HFFc6 (cell line): ENCODE measurements at places on chromosomes 2 and 18. TPM values are rescaled to one million over a fixed set of nuclear protein-coding genes. Genes with fewer than 3 reads are reported as not detected.

GRCh38 chr2:162370931-162371330 is 27.0 kb downstream of the GCA start:
- DNase-seq: no peak

- no peak for DNase-seq
Measured at GRCh38 chr2:172889768-172890430, 154.3 kb downstream of the RAPGEF4 start.

Gene DSC3
- not detected in 3 replicates for total RNA-seq

DNA sequence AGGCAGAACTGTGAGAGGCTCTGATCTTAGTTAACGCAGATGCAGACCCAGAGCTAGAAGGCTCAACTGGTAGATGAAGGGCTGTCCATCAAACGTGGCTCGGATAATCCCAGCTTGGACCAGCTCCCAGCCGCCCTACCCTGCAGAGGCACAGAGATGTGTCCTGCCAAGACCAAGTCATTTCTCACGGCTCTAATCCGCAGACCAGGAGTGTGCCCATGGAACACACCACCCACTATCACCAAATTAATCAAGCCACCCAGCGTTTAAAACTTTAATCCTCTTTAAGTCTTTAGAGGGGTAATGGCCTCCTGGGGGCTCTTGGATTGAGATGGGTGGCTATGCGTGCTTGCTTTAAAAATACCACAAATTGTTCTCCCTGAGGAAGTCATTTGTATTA is 17.5 kb downstream of the LYPD1 start:
- DNase-seq: no peak

- DNase-seq: no peak
Measured at GRCh38 chr2:66057844-66058243, 377.1 kb upstream of the MEIS1 start.

DNA sequence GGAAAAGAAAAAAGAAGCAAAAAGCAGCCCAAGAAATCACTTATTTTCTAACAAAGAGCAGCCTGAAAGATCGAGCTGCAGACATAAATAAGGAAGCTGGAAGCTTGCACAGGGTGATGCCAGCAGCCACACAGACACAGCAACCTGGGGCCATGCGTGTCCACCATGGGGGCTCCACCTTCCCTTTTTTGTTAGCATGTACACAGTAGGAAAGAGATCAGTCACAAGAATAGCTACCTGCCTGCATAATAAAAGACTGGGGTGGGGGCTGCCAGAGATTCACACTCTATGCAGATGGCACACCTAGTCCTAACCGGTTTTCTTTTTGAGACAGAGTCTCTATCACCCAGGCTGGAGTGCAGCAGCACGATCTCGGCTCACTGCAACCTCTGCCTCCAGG is 2.9 kb upstream of the CNOT11 start:
- no peak for DNase-seq

DNA sequence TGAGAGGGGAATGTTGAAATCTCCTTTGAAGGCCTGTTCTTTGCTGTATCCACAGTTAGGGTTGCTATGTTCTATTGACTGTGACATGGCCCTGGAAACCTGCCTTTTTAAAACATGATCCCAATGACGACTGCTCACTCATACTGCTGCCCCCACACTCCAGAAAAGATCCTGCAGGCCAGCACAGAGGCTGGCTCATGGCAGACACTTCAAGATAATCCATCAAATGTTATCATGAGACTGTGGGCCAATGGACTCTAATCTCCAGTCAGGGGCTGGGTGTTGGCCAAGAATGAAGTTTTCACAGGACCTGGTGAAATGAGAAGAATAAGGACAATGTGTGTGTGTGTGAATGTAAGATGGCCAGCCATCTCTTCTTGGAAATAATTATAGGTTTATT is 59.0 kb upstream of the THOC1 start:
- DNase-seq: no peak

DNA sequence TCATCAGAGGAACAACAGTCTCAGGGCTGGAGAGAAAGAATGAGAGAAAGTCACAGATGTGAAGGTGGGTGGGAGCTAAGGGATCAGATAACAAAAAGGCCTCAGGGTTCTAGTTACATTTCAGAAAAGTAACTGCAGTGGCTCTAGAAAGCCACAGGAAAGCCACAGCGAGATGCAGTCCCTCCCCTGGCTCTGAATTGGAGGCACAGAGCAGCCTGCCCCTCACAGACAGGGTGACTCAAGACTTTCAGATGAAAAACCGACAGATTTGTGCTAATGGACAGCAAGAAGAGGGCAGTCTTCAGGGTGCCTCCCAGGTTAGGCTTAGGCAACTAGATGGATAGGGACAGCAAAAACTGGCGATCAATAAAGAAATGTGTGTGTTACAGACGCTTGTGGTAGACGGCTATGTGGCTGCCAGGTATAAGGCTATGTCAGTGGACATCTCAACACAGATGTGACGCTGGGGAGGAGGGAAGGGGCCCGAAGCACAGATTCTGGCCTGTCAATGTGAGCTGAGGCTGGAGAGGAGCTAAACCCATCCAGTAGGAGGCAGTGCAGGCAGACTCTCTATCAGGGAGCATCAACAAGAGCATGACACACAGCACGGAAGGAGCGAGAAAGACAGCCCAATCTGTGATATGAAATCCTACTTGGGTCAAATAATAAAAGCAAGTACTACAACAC is 26.2 kb downstream of the UNC50 start:
- DNase-seq: no peak

DNA sequence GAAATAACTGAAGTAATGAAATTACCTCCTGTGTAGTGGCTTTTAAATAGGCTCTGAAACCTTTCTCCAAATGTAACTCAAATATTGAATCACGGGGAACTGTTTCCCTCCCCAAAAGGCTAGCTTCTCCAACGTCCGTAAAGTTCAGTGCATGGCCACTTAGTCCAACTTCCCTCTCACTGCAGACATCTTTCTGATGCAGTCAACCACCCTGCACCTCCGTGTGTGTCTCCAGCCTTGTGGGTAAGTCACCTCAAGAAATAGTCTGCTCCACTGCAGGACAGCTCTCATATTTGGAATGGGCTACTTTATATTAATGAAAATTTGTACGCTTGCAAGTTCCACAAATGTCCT is 152.5 kb upstream of the CYRIA start:
- no peak for DNase-seq

Gene CYS1
- 0.24 to 1.7 TPM (median 0.60 TPM) in 3 replicates for total RNA-seq

Gene SPC25
- 10.5 and 19.8 TPM in 2 replicates for total RNA-seq

Gene RAX
- total RNA-seq: not detected in 3 replicates

GRCh38 chr18:58813105-58813504 is 51.6 kb upstream of the ZNF532 start:
- DNase-seq: no peak

Gene KCNK3
- total RNA-seq: not detected in 3 replicates

- DNase-seq: no peak
Measured at GRCh38 chr2:167856190-167856589, 391.2 kb downstream of the STK39 start.

GRCh38 chr2:216486271-216486670 is 12.4 kb upstream of the RPL37A start:
- DNase-seq: no peak

DNA sequence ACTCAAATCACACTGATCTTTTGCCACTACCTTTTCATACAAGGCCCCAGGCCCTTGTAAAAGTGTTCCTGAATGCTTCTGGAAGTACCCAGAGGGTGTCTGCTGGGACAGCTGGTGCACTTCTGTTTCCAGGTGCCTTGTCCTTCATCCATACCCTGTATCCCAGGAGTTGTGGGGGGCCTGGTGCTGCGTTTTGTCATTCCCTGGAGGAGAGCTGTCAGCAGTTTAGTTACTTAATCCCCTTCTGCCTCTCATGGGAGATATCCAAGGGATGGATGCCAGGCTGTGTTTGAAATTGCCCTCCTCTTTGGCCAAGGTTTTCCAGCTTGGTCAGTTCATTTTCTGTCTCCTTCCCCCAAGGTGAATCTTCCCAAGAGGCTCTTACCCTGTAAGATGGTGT is 158.3 kb downstream of the WDSUB1 start:
- no peak for DNase-seq

DNA sequence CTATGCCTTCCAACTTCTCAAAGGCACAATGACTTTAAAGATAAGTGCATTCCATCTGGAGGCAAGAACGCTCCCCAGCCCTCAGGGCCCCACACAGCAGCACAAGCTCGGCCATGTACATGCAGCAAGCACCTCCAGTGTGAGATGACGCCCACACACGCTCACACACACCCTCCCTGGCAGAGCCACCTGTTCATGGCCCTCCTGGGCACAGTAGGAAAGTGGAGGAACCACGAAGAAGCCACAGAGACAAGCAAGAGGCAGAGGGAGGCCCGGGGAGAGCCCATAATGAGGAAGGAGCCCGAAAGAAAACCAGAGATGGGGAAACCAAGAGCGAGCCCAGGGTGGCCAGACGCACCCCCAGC is 21.7 kb downstream of the BIN1 start:
- DNase-seq: peak; percentile 25

DNA sequence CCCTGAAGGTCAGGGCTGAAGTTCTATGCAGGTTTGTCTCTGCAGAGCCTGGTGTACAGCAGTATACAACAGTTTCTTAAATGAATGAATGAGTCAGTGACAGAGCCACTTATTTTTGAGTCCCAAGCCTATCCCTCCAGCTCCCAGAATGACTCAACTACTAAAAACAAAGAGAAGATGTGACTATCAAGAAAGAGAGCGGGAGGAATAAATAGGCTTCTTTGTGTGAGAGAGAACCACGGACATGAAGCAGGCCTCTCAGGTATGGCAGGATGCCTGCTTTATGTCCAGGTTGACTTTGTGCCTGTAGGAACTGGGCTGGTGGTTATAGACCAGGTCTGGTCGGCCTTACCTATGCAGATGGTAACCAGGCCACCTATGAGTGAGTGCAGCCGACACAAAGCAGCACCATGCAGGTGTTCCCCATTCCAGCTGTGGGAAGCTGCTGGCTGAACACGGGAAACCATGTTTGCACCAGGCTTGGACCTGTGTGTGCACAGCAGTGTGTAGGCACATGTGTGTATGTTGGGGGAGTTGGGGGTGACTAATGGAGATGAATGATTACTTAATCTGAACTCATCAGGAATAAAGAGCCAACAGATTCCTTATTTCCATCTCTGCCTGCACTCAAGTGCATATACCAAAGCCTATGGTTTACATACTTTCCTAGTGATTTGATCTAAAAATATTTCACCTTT is 171.0 kb downstream of the OSR1 start:
- peak; percentile 62 for DNase-seq

Gene PDE1A
- total RNA-seq: 3.4 to 5.6 TPM (median 5.5 TPM) in 3 replicates

Gene ANKRD62
- not detected in 3 replicates for total RNA-seq

DNA sequence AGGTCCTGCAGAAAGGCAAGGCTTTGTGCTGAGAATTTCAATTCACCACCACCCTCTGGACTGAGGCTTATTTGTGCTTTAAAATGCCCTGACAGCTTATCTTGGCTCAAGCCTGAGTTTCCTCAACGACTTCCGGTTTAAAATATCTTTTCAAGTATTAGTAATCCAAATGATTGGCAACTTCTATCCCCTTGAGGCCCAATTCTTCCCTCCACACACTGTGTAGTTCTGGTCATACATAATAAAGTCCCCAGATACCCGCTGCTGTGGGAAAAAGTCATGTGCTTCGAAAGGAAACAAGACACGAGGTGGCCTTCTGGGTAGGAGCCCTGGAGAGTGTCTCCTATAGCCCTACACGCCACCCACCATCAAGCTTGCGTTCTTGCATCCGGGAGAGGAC is 393.4 kb downstream of the ALK start:
- no peak for DNase-seq

DNA sequence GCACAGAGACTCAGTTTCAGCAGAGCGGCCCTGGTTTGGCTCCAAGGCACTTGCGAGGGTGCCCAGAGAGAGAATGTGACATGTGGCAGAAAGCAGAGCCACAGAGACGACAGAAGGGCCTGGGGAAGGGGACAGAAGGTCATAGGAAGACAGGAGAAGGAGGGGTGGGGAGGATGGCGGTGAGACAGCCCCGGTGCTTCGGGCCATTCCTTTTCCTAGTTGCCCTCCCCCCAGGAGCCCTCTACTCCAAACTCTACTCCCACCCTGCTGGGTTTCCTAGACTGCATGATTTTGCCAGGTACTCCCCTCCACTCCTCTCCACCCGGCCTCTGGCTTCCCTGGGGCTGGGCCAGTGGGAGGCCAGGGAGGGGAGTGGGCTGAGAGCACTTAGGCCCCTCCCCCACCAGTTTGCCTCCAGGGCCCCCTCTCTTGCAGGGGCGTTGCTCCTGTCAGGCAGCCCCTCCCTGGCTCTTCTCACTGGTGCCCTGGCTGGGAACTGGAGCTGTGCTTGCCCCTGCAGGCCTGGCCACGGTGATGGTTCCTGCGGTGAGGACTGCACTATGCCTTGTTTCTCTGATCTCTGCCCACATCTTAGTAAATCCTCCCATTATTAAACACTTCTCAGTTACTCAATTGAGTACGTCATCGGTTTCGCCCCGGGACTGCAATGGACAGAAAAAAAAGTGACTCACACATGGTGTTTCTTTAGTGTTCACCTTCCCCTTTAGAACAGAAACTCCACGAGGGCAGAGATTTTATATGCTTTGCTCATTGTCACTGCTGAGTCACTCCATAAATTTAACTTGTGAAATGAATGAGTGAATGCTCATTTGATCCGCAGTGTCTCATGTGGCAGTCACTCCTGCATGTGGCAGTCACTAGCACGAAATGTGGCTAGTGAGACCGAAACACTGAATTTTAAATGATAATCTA is 58.7 kb upstream of the SP3 start:
- DNase-seq: peak; percentile 86

DNA sequence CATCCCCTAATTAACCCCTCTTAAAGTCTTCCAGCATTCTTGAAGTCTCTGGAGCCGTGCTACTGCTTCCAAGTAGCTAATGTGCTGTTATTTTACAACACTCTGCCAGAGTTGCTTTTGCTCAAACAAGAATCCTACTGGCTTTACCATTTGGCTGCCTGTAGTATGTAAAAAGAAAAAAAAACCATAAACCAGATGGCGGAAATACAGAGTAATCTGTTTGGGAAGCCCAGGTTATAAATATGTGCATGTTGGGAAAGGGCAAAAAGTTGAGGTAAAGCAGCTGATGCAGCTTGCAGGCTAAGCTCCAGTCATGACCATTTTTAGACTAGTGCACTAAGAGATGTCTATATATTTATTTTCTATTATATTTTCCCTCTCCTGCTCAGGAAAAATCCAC is 313.2 kb upstream of the ETAA1 start:
- no peak for DNase-seq

DNA sequence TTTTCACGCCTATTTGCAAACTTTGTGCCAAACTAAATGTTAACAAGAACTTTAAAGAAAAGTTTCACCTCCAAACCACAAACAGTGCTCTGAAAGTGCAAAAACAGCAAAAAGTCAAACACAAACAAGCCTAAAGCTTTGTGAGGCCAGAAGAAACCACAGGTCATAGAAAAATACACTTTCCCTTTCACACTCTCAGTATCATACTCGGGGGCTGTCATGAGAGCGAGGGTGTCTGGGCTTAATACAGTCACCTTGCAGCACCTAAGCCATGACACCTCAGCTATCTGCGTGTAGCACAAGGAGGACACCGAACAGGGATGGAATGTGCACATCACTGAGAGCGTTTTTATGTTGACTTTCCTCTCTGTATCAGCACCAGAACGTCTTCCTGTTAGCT is 26.6 kb upstream of the SEH1L start:
- DNase-seq: no peak

DNA sequence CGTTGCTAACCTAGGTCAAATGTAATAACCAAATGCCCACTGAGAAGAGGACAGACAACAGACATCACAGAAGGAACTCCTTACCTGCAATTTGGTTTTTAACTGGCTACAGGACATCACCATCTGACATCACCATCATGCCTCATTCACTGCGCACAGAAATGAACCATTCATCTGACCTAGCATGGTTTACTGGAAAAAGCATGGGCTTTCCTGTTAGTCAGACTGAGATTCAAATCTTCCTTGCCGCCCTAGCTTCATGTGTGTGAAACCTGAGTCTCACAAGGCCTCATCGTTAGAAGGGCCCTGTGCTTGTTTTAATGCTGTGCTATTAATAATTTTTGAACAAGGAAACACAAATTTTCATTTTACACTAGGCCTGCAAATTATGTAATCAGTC is 1.1 kb upstream of the HIBCH start:
- DNase-seq: no peak
